T-helper 2 cell (primary cell): ENCODE measurements at places on chromosomes 4 and X.

DNA sequence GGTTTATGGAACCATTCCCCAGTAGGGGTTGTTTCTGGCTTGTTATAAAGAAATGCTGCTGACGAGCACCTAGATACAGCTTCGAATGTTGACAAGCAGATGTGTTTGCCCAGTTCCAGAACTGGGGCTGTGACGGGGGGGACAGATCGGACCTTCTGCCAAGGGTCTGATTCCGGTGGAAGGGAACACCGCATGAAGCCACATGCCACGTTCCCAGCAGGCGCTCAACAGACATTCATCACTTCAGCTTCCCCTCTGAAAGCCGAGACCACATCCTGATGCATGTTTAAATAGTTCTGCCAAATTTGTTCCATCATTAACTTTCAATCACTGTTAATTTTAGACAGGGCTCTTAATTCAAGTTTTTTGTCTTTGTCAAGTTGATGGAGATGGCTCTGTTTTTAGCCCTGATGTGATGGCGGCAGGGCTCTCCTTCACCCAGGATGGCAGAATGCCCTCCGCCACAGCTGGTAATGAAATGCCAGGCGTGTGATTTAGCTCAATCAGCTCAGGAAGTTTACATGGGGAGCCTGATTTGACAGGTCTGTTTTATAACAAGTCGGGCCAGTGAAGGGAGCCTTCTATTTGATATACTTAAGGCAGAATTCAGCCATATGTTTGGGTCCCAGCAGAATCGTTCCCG is 57.4 kb downstream of the PSAPL1 start:
- no peak for DNase-seq

DNA sequence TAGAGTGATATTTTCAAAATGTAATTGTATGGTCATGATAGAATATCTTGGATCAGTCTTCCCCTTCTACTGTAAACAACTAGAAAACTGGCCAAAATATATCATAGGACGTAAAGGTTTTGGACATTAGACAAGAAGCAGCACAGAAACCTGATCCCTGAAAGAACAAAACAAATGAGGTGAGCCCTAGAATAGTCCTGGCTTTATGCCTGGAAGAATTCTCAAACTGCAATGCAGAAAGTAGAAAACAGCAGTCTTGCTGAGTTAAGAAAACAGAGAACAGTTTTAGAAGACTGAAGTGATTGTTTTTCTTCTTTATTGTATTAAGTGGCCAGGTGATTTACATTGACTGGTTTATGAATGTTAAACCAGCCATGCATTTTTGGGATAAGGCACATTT is 19.5 kb downstream of the NSUN7 start:
- DNase-seq: no peak

DNA sequence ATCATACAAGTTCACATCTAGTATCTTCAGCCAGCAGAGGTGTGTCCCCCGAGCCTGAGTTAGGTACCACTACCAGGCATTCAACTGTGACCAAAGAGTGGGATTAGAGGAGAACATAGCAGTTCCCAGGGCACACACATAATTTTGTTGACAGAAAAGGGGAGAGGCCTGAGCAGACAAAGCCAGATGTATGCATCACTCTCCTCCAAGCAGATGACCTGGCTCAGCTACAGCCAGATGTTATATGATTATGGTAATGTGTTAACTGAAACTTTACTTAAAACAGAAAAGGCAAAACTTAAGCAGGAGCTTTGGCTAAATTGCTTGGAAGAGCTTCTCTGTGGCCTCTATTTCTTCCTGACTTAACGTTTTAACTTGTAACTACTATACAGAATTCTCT is 88.9 kb downstream of the CC2D2A start:
- DNase-seq: no peak

- DNase-seq: no peak
Observed at GRCh38 chr4:118173956-118174725, 139.9 kb downstream of the NDST3 start.

DNA sequence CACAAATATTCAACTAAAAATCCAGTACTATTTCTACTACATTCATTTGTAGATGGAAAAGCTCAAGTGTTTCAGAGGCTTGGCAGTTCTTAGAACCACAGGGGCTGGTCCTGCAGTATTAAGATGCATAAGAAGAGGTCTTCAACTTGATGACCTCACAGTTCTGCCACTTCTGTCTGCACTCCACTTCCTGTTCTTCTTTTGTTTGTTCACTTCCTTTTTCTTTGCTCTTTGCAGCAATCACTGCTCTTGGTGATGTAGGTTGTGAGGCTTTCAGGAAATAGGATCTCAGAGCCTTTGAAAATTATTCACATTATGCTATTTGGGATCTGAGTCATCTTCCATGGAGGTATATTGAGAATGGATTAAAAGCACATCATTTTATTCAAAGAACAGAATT is 602.0 kb upstream of the CPEB2 start:
- no peak for DNase-seq

DNA sequence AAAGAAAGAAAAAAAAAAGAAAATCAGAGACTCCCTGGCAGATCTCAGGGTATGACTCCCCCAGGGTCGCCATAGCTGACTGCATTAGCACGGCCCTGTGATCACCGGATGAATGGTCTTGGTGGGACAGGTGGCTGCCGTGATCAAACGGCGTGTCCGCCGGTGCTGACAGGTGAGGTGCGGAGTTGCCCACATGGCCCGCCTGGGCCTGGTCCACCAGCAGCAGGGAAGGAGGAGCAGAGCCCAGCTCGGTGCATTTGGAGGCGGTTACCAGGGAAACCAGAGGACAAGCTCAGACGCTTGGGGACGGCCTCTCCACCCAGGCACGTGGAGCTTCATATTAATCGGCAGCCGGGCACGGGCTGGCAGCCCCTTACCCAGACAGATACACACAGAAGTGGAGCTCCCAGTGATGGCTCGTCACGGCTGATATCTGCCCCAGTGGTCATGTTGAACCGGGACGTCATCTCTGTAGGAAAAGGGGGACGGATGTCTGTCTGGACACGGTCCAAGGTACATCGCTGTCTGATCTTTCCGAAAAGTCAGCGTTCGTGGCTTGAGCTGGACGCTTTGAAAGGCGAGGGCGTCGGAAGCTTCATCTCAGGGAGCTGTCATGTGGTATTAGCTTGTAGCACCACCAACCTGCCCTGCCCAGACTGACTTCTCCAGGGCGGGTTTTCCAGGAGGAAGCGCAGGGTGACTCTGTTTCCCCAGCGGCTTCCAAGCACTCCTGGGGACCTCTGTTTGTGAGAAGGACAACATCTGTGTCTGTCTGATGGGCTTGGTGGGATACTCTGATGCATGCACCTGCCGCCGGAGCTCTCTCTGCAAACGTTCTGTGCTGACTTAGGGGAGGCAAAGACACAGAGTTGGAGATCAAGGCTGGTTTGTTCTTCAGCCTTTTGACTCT is 180.7 kb downstream of the CRLF2 start:
- DNase-seq: no peak

DNA sequence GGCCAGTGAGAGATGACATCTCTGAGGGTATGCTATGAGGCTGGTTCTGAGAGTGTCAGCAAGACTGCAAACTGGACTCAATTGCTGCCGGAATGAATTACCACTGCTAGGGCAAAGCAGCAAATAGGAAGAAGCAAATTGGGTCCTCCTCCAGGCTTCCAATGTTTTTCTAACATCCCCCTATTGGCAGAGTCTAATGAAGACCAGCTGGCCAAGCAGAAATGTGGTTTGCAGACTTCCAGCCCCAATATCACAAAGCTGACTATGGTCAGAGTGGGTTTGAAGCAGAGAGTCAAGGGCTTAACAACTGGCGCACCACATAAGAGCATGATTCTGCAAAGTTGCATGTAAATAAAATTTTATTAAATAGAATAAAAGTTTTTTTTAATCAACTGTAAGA is 225.4 kb upstream of the GLRA2 start:
- DNase-seq: no peak

- peak; percentile 83 for DNase-seq
Observed at GRCh38 chrX:107716816-107717700, 58.5 kb downstream of the TSC22D3 start.

DNA sequence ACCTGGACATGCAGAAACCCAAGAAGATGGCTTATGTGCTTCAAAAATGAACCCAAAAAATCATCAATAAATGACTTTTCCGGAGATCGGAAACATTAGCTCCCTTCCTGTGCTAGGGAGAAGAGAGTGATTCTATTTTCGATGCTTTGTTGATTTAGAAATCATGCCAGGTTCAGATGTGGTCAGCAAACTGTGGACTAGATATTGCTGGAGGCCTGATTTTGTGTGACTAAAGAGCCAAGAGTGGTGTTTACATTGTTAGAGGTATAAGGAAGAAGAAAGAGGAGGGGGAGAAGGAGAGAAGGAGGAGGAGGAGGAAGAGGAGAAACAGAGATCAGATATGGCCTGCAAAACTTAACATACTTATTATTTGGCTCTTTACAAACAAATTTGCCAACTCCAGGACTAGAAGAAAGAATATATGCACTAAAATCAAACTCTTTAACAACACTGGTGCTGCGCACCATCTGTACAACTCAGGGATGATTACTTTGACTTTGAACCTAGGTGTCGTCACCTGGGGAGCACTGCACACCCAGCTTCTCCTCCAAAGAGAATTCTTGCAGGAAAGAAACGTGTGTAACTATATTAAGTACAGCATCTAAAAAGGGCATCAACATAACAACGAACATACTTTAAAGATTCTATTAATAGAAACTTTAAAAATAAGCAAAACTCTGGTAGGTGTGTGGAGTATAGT is 664.9 kb upstream of the LCORL start:
- no peak for DNase-seq
